ENCODE measurements at places on chromosomes 1 and 21.

- DNase-seq, result no peak
Measured at GRCh38 chr1:9328201-9328600, 35.5 kb downstream of the SPSB1 start.

- peak; percentile 37 for DNase-seq
Measured at GRCh38 chr1:234969581-234970400, 158.8 kb downstream of the TOMM20 start.

DNA sequence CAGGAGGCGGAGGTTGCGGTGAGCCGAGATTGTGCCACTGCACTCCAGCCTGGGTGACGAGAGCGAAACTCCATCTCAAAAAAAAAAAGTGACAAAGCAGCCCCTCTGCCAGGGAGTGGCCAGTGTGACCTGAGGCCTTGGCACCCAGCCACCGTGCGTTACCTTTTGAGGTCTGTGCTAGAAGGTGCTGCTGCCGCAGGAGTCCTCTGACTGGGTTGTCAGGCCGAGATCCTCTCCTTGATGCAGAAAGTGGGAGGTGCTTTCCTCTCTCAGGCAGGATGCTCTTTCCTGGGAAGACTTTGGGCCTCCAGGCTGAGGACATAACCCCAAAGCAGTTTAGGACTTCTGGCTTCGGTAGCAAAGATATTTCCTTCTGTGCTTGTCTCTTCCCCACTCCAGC, 280.5 kb upstream of the VAMP3 start:
- no peak for DNase-seq

DNA sequence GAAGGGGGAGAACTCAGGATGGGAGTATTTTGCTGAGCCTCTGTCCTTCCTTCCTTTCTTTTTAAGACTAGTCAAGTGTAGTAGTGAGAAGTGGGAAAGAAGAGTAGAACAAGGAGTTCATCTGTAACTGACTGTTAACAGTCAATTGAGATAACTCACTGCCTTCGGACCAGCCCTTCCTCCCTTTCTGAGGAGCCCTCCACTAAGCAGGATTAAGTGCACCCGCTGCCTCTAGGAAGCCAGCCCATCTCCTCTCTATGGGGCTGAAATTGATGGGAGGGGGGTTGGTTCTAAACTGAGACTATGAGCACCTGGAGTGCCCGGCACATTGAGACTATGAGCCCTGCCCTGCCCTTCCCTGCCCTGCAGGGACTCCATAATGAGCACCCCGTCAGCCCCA, 72.7 kb upstream of the TINAGL1 start:
- no peak for DNase-seq

GRCh38 chr1:234971586-234972297, 156.9 kb downstream of the TOMM20 start:
- DNase-seq, result no peak

DNA sequence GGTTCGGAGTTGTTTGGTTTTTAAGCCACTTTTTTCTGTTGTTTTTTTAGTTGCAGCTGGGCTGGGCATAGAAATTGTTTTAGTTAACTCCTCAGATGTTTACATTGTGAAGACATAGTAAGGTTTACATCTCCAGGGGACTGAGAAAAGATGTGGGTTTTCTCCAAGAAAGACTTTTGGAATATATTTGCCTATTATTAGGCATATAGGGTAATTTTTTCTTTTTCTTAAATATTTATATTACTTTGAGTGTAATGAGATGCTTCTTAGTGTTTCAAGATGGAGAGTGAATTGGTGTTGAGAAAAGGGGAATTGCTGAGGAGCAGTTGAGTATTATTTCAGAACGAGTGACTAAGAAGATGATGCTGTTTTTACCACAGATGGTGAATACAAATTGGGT, 26.6 kb upstream of the PIGK start:
- DNase-seq, result no peak

DNA sequence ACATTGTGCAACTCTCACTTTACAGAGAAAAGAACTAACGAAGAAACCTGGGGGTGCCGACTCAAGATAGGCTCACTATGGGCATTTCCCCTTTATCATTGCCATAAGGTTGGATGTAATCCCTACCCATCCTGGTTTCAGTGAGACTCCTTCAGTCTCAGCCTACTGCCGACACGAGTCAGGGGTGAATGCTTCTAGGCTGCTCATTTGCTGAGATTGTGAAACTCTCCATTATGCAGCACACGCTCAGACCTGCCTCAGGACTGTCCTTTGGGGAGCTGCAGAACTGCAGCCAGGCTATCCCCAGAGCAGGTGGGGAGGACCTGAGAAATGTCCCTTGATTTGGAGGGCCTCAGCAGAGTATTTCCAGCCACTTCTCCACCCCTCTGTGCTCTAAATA, 22.2 kb downstream of the TSHB start:
- no peak for DNase-seq
